ENCODE measurements at places on chromosomes 2 and 18.

DNA sequence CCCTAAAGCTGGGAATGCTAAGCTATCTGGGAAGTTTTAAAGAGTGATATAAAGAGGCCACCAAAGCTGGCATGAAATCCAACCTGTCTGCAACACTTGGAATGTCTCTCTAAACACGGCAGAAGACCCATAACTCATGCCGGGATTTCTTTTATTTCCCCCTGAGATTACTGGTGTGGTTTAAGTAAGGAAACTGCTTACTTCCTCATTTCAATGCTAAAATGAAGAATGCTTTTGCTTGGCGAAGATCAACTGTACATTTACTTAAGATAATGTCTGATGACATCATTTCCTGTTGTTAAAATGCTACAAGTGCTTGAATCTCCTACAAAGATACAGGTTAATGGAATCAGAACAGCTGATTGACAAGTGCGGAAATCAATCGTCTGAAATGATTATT lies 353.8 kb upstream of the SALL3 start:
- DNase-seq = no peak

GRCh38 chr2:56534321-56534720 lies 350.5 kb downstream of the CCDC85A start:
- no peak for DNase-seq

DNA sequence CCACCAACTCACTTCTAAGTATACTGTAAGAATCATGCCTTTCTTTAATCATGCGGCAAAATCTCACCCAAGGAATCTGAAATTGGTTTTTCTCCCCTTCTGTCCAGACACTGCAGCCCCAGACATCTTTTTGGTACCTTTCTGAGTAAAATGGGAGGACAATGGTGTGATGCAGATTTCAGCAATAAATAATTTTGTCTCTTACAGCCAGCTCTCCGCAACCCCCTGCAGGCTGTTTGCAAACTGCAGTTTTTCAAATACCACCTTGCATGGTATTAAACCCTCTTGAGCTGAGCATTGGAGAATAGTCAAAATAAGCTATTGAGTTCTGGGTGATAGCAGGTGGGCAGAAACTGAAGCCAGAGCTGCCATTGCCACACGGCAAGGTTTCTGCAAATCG lies 32.2 kb downstream of the GPR39 start:
- no peak for DNase-seq

- DNase-seq = no peak
Measured at GRCh38 chr2:171365232-171365631, 68.6 kb downstream of the METTL8 start.

DNA sequence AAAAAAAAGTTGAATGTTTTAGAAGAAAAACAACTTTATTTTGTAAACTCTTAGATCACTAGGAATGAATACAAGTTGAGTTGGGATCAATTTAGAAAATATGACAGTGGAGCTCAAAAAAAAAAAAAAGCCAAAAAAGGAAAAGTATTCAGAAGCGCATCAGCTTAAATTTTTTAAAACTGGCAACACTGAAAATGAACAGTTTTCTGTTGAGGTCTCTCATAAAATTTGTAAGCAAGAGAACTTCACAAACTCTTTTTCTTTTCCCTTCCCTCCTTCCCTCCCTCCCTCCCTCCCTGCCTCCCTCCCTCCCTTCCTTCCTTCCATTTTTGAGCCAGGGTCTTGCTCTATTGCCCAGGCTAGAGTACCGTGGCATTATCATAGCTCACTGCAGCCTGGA lies 143.9 kb downstream of the B3GNT2 start:
- DNase-seq = no peak

- no peak for DNase-seq
Measured at GRCh38 chr2:238872026-238872425, 24.1 kb downstream of the TWIST2 start.

- DNase-seq = no peak
Measured at GRCh38 chr2:27952070-27952469, 61.5 kb downstream of the BABAM2 start.

DNA sequence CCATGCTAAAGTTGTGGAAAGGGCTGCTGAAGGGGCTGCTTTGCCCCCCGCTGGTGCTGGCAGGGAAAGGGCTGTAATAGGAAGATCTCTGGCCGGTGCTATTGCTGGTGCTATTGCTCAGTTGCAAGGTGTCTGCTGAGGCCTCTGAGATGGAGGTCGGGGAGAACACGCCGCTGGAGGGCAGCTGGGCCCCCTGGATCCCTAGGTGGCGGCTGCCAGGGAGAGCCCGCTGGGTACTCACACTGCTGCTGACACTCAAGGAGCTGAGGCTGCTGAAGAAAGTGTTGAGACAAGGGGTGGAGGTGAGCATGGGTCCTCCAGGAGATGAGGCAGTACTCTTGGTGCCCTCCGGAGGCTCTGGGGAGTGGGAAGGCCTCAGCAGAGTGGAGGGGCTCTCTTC lies 4.2 kb downstream of the FOXI3 start:
- DNase-seq = no peak

Data from natural killer cell (primary cell).